Uterus (tissue), 4 donors: ENCODE measurements at places on chromosomes 11 and 22.
A peak's percentile ranks its signal among the peaks of the same experiment; 100 is the strongest.

DNA sequence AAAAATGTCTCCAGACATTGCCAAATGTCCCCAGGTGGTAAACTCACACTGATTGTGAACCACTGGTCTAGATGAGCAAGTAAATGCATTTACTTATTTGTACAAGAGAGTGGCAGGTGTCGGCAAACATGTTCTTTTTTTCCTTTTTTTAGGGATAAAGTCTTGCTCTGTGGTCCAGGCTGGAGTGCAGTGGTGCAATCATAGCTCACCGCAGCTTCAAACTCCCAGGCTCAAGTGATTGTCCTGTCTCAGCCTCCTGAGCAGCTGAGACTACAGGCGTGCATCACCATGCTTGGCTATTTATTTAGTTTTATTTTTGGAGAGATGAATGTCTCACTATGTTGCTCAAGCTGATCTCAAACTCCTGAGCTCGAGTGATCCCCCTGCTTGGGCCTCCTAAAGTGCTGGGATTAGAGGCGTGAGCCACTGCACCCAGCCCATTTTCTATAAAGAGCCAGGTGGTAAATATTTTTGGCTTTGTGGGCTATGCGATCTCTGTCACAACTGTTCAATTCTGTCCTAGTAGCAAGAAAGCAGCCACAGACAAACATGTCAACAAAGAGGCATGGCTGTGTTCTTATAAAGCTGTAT, 1.4 kb downstream of the VPREB1 start:
- DNase-seq = no peak

DNA sequence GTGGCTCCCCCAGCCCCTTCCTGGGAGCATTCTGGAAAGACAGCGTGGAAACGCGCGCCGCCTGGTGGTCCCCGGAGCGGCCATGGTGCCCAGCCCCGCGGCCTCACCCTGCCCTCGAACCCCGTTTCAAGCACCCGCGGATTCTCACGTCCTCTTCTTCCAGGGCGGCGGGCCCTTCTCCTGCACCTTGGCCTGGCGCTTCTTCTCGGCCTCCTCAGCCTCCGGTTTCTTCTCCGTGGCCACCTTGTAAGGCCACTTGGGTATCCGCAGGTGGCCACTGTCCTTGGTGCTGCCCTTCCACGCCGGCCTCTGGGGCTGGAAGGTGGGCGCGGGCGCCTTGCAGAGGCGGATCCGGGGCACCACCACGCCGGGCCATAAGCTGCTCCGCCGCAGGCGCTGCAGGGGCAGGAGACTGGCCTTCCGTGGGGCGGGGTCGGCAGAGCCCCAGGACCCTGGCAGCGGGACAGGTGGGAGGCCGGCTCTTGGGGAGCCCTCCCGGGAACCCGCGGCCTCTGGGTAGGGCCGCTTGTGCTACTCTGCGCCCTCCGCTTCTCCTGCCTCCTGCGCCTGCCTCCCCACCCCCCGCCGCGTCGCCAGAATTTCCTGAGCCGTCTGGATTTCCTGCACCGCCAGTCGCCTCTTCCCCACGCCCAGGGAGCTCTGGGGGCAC, 83.4 kb downstream of the TRIM51G start:
- peak; percentile 6 for DNase-seq

DNA sequence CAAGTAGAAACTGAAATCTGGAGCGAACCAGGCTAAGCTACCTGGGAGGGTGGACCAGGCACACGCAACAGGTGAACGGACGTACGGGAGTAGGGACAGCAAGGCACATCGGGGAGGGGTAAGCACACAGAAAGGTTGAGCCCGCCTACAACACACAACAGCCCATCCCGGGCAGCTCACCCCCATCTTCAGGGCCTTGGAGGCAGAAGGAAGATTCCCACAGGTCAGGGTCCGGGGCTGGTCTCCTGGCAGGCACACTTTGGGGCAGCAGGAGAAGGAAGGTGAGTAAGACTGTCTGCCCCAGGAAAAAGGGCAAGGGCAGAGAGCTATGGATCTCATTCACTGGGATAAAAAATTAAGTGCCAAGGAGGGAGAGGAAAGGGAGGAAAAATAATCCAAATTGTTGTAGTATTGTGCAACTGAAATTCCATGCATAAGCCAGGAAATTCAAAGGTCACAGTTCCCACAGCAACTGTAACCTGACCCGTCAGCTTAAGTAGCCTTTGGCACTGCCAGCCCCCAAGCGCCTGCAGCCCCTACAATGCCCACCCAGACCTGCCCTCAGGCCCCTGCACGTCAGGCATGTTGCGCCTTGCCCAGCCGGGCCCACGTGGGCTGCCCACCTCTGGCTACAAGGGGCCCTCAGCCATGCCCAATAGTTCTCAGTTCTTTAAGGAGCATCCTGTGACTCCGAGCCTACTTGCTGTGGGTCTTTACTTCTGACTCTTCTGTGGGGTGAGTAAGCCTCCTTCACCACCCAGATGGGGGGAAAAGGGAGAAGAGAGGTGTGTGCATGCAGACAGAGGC, 51.8 kb downstream of the MICAL3 start:
- DNase-seq = no peak

GRCh38 chr11:67379061-67380058, 6.0 kb upstream of the CLCF1 start:
- peak; percentile 66 for DNase-seq

- DNase-seq = no peak
Observed at GRCh38 chr11:47348859-47349258, 3.6 kb downstream of the MYBPC3 start.

DNA sequence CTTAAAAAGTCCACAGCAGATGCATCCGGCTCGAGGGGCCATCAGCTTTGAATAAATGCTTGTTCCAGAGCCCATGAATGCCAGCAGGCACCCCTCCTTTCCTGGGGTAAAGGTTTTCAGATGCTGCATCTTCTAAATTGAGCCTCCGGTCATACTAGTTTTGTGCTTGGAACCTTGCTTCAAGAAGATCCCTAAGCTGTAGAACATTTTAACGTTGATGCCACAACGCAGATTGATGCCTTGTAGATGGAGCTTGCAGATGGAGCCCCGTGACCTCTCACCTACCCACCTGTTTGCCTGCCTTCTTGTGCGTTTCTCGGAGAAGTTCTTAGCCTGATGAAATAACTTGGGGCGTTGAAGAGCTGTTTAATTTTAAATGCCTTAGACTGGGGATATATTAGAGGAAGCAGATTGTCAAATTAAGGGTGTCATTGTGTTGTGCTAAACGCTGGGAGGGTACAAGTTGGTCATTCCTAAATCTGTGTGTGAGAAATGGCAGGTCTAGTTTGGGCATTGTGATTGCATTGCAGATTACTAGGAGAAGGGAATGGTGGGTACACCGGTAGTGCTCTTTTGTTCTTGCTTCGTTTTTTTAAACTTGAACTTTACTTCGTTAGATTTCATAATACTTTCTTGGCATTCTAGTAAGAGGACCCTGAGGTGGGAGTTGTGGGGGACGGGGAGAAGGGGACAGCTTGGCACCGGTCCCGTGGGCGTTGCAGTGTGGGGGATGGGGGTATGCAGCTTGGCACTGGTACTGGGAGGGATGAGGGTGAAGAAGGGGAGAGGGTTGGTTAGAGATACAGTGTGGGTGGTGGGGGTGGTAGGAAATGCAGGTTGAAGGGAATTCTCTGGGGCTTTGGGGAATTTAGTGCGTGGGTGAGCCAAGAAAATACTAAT, 1.9 kb downstream of the NEAT1 start:
- DNase-seq = peak; percentile 51

GRCh38 chr11:94043241-94043640, 22.1 kb downstream of the HEPHL1 start:
- DNase-seq = no peak

GRCh38 chr11:91081440-91082043, 858.7 kb upstream of the CHORDC1 start:
- no peak for DNase-seq

GRCh38 chr11:127574478-127574877, 573.9 kb upstream of the KIRREL3 start:
- DNase-seq = no peak

- DNase-seq = no peak
Observed at GRCh38 chr22:24695561-24696511, 78.7 kb downstream of the PIWIL3 start.

DNA sequence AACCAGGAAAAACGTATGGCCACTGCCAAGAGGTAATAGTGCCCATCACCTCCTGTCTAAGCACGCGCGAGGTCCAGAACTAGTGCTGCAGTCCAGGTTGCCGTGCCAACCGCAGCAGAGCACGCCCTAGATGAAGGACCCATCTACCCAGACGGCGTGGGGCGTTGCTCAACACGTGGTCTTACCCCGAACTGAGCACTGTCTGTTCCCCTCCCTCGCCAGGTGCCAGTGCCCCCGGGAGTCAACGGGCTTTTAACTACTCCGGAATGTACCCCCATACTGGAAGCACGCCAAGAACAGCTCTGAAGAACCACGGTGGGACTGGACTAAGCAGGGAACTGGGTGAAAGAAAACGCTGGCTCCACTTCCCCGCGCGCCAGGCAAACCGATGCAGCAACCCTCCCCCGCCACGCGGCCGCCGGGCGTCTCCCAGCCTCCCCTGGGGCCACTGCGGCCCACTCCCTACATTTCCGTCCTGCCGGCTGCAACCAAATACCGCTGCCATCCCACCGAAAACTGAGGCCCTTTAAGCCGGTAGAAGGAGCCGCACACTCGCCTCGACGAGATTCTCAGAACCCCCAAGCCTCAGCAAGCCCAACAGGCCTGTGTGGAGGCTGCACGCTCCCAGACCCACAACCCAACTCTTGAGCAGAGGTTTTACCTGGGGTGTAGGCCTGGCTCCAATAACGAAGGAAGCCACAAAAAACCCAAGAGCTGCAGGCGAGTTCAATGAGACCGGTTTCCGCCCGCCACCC, at the start of gene HSPA8:
Gene HSPA8, minus strand, starts transcription at position 734 of the 755 bp plus-strand sequence. CDS start 812 bp downstream, outside the sequence.
- DNase-seq = peak; percentile 65

- DNase-seq = peak; percentile 42
Observed at GRCh38 chr11:3824714-3825472, 15.9 kb downstream of the RHOG start.

DNA sequence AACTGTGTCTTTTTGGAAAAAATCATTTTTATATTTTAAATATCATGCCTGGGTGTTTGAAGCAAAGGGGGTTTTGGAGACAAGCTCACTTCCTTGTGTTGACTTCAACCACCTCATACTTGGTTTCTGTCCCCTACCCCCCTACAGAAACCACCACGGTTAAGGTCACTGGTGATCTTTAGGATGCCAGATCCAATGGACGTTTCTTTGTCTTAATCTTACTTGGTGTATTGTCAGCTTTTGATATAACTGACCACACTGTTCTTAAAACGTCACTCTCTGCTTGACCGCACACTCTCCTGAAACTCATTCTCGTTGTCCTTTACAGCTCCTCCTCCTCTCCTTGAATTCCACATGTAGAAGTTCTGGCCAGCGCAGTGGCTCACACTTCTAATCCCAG, 34.8 kb upstream of the SWAP70 start:
- no peak for DNase-seq

GRCh38 chr11:125871391-125872137, 15.9 kb upstream of the HYLS1 start:
- DNase-seq = no peak

DNA sequence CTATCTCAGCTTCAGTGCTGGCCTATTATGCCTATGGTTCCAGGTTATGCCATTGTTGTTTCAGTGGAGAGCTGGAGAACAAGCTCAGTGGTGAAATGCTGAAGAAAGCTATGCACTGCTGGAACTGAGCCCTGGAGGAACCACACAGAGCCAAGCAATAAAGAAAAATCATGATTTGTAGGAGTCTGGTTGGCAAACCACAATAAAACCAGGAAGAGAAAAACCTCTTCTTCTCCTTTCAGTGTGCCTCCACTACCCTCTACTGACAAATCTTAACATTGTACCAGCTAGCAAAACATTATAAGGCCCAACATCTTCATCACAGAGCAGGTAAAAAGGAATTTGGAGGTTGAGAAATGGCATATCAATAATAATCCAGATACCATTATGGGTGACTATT, 5.3 kb downstream of the OR51F2 start:
- DNase-seq = no peak

DNA sequence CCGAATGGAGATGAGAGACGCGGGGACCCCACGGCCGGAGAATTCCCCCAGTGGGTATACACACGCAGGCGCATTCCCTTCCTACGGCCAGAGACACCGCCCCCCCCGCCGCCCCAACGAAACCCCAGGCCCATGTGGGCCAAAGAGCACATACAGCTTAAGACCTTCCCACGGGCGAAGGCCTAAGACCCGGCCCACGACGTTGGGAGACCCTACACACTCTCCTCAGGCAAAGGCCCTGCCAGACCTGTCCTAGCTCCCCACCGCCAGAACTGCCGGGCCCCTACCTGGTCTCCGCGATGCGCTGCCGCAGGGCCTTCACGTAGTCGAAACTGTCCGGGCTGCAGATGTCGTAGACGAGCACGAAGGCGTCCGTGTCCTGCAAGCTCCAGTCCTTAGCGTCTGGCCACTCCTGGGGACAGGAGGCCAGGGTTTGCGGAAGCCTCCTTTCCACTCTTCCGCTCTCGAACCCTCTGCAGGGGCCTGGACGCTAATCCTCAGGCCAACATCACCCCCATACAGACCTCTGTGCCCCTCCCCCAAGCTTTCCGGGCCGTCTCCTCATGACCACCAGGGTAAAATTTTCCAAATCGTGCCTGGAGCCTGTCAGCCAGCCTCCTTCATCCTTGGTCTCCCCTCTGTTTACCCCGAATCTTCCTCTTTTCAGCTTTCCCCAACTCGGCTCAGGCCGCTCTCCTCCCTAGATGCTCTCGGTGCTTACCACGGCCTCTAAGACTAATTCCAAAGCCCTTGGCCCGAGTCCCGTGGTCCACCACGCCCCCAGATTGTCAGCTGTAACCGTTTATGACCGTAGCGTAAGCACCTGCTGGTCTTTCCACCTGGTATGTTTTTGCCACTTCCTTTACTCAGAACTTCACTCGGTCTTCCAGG, 1.7 kb downstream of the RASL10A start:
- DNase-seq = no peak

GRCh38 chr11:1310772-1311468, 1.5 kb upstream of the TOLLIP start:
- DNase-seq = no peak

GRCh38 chr11:3007404-3008010, 15.4 kb upstream of the NAP1L4 start:
- DNase-seq = no peak

- no peak for DNase-seq
Observed at GRCh38 chr22:36415415-36416168, 27.8 kb upstream of the MYH9 start.

DNA sequence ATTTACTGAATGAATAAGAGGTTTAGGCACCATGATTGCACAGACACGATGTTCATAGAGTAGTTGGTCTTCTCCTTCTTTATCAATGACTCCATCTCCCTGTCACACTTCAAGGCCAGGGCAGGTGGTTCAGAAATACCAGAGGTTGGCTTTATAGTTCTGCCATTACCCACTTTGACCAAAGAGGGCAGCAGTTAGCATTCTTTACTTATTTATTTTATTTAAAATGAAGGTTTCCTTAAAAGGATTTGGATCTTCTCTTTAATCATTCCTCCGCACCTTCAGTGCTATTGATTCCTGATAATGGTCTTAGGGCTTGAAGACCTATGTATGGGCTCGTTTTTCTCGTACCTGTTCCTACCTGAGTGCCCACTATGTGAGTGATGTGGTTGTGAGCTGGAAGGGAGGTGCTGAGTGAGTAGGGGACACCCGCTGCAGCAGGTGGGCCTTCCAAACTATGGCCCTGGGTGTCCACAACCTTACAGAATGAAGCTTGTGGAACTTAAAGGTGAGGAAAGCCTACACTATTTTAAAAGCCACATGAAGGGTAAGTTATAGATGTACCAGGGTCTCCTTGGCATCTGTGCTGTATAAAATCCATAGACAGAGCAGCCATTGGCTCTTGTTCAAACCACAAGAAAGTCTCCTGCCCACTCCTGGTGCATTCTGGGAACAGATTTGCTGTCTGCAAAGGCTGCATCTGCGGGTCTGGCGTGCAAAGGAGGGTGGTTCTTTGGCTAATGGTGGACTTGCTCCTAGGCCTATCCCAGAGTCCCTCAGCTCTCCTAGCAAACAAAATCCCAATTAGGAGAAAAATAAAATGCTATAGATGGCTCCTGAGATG, 35.0 kb downstream of the TIMP3 start:
- DNase-seq = no peak
